GM12864 (cell line): ENCODE measurements at places on chromosomes 7 and 10.
A peak's percentile ranks its signal among the peaks of the same experiment; 100 is the strongest.

DNA sequence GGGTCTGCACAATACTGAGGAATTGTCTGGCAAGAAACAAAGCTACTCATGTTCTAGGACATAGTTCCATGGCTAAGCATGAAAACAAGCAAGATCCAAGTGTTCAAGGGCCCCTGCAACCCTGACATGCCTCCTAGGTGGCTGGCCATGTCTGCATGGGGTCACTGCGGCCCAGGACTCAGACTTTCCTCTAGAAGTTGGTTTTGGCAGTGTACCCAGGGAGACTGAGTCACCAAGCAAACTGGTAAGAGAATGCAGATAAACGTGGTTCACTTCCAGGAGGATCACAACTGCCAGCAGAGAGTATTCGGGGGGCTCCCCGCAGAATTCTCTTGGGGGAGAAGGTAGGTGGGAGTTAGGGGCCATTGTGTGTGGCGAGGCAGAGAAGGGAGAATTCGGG is 7.4 kb upstream of the PFKFB3 start:
- DNase-seq: no peak

GRCh38 chr10:99930731-99931550 is 78.8 kb downstream of the DNMBP start:
- DNase-seq: no peak

GRCh38 chr7:123601530-123601929 is at the start of gene ASB15:
Gene ASB15 (plus strand): TSS chr7:123601821. CDS start chr7:123614503, 12,682 bp downstream.
- no peak for DNase-seq

- DNase-seq: no peak
Observed at GRCh38 chr7:92357260-92357659, 90.0 kb upstream of the GATAD1 start.

DNA sequence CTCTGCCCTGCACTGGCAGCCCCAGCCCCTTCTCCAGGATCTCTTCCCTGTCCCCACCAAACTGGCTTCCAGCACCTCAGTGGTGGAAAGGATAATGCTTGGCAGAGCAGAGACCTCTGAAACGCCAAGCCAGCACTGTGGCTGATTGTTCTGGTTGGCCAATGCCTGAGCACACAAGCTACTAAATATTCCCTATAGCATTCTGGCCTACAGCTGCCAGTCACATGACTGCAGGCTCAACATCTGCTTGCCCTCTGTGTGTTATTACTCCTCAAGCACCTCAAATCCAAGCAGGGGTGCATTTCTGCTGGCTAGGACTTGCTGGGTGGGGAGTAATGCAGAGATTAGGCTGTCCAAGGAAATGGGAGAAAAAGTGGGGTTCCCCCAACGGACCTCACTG is 6.1 kb downstream of the TBATA start:
- DNase-seq: no peak

DNA sequence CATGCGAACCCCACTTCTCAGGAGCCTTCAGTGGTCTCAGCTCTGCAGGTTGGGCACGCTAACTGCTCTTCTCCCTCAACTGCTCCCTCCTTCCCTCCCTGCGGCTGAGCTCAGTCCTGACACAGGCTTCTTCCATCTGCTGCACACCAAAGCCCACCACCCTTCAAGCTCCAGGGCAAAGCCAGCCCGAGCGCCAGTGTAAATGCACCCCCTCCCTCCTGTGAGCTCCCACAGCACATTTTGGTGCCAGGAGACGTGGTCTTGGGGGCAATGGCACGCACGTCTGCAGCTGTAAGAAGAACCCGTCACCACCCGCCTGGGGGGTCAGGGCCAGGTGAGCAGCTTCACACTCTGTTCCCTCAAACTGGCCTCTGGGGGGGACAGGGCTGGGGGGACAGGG is 15.9 kb downstream of the VIPR2 start:
- DNase-seq: no peak

- peak; percentile 8 for DNase-seq
Observed at GRCh38 chr10:15419279-15419874, 48.3 kb upstream of the FAM171A1 start.

DNA sequence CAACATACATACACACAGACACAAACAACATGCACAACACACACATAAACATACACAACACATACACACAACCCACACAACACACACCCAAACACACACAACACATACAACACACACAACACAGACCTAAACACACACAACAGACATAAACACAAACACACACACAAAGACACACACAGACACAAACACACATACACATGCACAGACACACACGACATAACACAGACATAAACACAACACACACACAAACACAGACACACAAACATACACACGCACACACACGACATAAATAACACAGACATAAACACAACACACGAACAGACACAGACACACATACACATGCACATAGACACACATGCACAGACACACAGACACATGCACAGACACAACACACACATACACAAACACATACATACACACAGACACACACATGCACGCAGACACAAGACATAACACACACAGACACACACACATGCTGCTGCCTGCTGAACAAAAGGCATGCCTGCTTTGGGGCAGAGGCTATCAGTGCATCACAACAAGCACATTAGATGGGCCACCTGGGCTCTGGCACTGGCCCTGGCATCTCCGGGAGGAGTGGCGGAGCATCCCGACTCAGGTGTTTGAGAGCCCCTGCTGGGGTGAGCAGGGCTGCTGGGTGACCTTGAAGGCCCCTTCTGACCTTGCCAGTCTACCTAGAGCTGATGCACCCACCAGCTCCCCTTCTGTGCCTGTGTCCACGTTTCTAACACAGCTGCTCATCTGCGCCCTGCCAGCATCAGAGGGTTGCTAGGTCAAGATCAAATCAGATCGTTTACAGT is 5.3 kb downstream of the LRCH4 start:
- no peak for DNase-seq

GRCh38 chr10:3203016-3203811 is 30.6 kb upstream of the PITRM1 start:
- DNase-seq: no peak

DNA sequence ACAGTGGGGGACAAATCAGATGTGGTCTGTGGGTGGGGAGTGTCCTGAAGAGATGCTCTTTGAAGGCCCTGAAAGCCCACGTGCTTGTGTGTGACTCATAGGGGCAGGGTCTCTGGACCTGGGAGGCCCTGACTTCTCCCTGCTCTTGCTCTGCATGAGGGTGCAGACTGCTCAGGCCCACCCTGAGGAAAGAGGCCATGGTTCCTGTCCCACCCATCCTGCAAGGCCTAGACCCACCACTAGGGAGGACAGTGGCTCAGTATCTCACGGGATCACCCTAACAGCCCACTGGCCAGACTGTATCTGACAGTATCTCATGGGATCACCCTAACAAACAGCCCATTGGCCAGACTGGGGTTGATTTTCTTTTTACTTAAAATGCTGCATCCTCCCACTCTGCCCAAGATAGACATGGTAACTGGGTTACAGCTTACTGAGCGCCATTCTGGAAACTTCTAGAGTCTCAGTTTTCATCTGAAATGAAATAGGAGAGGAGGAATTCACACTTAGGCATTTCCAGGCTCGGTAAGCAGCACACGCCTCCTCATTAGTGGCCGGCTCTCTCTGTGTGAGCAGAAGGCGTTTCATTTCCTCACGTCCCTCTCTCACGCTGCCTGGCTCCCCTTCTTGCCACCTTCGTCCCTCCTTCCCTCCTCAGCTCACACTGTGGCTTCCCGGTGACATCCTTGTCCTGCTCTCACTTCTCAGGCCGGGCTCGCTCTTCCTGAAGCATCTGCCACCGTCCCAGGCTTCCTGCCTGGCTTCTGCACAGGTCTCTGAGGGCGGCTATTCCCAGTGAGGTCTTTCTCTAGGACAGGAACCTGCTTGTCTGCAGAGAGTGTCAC is 242.6 kb downstream of the GLRX3 start:
- DNase-seq: no peak

- DNase-seq: no peak
Observed at GRCh38 chr10:88497913-88498312, 85.2 kb downstream of the RNLS start.

DNA sequence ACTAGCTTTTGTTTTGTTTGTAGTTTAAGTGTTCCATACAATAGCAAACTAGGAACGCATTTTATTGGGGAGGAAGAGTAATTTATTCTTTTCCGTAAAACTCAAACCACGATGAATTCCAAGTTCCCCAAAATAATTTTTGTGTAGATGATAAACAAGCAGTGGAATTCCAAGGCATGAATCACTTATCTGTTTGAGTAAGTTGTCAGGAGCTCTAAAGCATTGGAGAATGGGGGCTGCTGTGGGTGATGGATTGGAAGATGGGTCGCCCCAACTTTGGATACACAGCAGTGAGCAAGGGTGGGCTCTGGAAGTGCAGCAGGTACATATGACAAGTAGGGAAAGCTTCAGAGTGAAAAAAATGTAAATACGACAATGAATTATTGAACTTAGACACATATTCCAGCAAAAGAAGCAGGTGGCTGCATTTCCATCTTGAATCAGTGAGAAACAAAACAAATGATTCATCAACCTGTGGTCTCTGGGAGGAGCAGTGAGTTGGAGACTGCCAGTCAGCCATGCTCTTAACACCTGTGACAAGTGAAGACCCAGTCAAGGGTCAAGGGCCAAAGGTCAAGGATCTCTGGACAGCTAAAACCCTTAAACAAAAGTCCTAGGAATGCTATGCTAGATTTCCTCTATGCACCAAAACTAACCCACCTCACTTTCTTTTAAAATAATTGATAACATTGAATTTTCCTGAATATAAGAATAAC is 34.2 kb upstream of the ADRB1 start:
- DNase-seq: no peak

- no peak for DNase-seq
Observed at GRCh38 chr7:130148561-130148960, 56.6 kb downstream of the TMEM209 start.

DNA sequence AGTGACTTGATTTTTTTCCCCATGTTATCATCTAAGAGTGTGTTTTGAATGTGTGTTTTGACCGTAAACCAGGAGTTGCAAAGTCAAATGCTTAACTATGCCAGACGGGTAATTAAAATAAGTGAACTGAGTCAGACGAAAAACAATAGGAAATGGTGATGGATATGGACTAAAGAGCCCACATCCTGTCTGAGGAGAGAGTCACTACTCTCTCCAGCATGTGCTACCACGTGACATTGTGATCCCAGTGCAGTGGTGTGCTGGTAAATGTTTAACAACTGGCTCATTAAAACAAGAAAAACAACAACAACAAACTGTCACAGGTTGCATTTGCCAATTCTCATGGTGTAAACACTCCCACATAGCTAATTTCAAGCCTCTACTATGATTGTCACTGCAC is 164.3 kb downstream of the SUGCT start:
- no peak for DNase-seq

DNA sequence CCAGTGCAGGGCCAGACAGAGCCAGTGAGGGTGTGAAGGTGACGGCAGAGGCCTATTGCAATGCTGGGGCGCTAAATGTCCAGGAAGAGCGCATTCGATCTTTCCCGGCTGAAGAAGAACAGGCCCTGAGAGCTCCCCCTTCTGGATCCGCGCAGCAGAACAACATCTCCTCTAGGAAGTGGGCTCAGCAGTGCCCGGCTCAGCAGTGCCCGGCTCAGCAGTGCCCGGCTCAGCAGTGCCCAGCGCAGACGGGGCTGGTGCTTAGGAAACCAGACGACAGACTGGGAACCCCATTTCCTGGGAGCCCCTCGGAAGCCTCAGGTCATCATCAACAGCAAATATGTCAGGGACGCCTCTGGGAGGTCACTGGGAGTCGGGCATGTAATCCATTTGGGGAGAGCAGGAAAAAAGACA is 4.7 kb upstream of the NOS3 start:
- DNase-seq: no peak

DNA sequence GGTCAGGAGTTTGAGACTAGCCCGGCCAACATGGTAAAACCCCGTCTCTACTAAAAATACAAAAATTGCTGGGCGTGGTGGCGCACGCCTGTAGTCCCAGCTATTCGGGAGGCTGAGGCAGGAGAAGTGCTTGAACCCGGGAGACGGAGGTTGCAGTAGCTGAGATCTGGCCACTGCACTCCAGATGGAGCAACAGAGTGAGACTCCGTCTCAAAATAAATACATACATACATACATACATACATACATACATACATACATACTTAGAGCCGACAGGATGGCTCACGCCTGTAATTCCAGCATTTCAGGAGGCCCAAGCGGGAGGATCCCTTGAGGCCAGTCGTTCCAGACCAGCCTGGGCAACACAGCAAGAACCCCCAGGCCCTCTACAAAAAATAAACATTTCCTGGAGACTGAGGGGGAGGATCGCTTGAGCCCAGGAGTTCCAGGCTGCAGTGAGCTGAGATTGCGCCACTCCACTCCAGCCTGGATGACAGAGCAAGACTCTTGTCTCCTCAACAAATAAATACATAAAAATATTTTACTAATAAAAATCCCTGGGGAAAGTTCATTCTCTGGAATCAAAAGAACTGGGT is 90.9 kb upstream of the TNRC18 start:
- DNase-seq: no peak

DNA sequence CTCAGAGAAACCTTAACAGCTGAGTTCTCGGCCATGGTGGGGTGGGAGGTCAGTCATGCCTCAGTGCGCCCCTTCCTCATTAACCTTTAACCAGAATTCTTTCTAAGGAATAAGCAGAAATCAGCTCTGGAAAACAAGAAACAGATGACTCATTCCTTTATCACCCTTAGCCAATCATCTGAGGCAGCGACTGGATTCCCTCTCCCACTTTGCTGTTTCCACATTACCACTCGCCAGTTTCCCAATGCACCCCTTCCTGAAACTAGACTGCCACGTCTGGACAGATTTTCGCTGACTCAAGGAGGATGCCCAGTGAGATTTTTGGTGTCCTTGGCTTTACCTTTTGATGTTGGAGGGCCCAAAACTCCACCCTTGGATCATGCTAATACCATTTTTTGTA is 223.8 kb downstream of the PLXDC2 start:
- DNase-seq: no peak
